ENCODE measurements at places on chromosomes 5 and 9. TPM values are rescaled to one million over a fixed set of nuclear protein-coding genes. Genes with fewer than 3 reads are reported as not detected.

EPB41L4A gene
- 47.1 TPM for total RNA-seq

TLN1 gene
- total RNA-seq = 314 TPM

PAPPA gene
- total RNA-seq = 4.2 TPM

RORB gene
- total RNA-seq = 1.3 TPM

GLRX gene
- 13.0 TPM for total RNA-seq

CDC25C gene
- total RNA-seq = not detected

ADAMTS6 gene
- total RNA-seq = 4.9 TPM

- no peak for DNase-seq
Measured at GRCh38 chr5:160271396-160271795, 41.0 kb downstream of the CCNJL start.

DNA sequence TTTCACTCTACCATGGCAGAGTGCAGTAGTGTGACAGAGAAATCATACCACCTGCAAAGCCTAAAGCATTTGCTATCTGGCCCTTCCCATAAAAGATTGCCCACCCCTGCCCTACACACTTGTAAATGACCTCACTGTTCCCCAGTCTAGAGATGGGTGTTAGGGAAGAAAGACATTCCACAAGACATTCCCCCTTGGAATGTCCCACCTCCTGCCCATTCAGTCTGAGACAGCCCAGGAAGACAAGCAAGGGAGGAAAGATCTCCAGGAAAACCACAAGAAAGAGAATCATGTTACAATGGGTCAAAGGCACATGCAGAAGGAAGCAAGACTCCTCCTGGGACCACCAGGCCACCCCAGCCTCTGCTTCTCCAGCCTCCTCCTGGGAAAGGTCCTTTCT, 230.0 kb downstream of the AGTPBP1 start:
- DNase-seq = no peak

DNA sequence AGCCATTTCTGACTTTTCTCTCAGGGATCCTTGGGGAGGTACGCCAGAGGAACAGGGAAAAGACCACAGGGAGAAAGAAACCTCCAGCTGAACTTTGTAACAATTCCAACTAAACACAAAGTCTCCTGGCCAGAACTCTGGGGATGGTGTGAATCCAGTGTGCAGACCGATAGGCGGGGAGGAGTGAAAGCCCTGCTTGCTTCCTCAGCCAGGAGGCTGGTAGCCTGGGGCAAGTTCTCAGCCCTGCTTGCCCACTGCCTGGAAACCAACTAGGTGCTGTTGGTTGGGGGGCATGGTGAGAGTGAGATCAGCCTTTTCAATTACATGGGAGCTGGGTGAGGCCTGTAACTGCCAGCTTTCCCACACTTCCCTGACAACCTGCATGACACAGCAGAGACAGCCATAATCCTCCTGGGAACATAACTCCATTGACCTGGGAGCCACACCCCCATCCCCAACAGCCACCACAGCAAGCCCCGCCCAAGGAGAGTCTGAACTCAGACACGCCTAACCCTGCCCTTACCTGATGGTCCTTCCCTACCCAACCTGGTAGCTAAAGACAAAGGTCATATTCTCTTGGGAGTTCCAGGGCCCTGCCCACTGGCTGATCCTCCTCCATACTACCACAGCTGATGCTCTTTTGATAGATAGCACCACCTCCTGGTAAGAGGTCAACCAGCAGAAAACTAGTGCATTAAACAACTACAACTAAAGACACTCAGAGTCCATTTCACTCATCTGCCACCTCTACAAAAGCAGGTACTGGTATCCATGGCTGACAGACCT, 100.1 kb upstream of the TNFAIP8 start:
- no peak for DNase-seq

GRCh38 chr9:91119679-91120078, 242.0 kb downstream of the AUH start:
- no peak for DNase-seq

DNA sequence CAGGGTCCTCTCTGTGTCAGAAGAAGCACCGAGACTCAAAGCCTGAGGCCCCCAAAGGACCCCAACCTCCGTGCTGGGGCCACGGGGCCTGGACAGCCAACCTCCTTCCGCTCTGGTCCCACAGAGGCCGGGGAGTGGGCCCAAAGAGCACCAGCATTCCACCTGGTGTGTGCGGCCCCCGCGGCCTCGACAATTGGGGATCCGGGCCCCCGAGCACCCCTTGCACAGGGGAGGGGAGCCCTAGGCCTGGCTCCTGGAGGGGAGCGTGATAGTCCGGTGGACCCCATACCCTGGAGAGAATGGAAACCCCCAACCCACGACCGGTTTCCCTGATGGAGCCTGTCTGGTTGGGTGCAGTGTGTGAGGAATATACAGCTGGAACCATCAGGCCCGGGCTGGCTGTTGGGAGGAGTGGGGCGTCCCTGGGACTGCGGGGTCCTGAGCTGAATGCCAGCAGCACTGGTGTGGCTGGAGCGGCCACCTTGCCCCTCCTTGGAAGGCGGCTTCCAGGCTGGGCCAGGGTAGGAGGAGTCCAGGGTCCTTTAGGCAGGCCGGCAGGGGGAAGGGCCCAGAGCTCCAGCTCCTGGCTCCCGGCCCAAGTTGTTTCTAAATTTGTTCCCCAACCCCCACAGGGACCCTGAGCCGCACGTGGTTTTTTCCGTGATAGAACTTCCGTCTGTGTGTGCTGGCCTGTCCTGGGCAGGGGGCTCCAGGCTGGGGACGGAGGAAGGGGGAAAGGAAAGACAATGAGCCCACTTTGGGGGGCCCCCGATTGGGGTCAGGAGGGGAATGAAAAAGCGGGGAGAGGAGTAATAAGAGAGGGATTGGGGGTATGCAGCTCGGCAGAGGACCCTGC, 825 bp upstream of the TOR4A start:
- DNase-seq = peak; percentile 83

DNA sequence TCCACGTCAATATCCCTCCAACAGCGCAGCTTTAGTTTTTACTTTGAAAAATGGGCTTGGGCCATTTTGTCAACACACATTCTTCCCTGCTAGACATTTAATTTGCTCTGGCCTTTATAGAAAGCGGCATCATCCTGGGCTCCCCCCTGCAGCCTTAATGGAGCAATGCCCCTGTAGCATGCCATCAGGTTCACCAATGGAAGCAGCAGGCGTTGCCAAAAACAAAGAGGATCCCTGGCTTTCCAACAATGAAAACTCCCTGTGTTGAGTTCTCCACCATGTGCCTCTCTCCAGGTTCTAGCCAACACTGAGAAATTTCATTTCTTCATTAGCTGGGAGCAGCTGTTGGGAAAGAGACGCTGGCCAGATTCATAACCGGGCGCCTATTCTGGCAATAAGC, 139.5 kb downstream of the ZNF622 start:
- DNase-seq = no peak

GRCh38 chr9:135085830-135086546, 1.5 kb upstream of the OLFM1 start:
- peak; percentile 81 for DNase-seq

GRCh38 chr9:90697808-90698207, 55.2 kb upstream of the DIRAS2 start:
- no peak for DNase-seq

GRCh38 chr9:120289098-120289497, 290.9 kb downstream of the CDK5RAP2 start:
- DNase-seq = no peak

- DNase-seq = peak; percentile 15
Measured at GRCh38 chr5:997001-997474, 11.6 kb upstream of the NKD2 start.

GRCh38 chr9:112035166-112035826, 138.7 kb downstream of the UGCG start:
- DNase-seq = no peak

DNA sequence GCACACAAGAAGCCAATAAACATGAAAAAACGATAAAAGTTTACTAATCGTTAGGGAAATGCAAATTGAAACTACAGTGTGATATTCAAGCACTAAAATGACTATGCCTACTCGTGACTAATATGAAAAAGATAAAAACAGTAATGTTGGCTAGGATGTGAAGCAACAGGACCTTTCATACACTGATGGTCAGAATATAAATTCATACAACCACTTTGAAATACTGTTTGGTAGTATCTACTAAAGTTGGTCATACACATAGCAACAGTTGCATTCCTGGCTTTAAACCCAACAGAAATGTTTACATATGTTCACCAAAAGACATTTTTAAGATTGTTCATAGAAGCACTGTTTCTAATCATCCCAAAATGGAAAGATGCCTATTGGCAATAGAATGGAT, 24.3 kb downstream of the FBXO38 start:
- no peak for DNase-seq

DNA sequence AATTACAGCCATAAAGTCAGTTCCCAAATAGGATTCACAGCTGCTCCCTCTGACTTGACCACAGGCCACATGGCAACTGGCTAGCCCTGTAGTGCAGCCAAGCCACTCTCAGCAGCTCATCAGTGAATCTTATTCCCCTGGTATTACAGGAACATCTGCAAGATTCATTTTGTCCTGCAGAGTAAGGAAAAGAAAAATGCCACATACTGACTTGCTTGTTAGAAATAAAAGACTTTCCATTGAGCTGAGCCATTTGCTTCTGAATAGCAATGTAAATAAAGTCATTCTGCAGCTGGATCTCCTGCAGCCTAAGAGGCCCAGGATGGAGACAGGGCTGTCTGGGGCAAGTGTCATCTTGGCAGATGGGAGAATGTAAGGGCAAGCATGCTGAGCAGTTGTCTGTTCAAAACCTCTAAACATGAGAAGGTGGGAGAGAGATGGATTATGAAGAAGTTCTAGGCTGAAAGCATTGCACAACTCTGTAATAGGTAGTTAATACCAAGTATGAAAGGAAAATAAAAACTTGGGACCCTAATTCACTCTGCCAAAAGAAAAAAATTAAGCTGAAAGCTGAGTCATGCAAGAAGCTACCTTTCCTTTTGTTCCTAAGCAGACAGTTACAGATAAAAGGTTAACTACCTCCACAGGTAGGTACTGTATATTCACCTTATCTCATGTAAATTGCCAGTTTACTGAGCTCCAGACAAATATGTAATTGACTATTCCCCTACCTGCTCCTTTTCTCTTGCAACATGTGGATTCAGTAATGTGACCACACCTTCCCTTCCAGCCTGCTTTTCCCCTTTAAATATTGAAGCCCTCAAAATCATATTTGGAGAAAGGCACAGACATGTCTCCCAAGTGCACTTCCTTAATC, 244.4 kb upstream of the RAI14 start:
- DNase-seq = no peak

GRCh38 chr5:39760385-39761198, 335.8 kb upstream of the DAB2 start:
- peak; percentile 20 for DNase-seq

GRCh38 chr5:73448463-73449136, at the start of gene FOXD1:
Gene FOXD1, minus strand, starts transcription at chr5:73448777. Its CDS starts 415 bp downstream, at chr5:73448362.
- DNase-seq = peak; percentile 54

- DNase-seq = no peak
Measured at GRCh38 chr5:95027151-95027721, 257.7 kb downstream of the MCTP1 start.

GRCh38 chr9:134723491-134724190, 82.0 kb downstream of the COL5A1 start:
- DNase-seq = no peak

Data from uterus (tissue), 4 donors.